ENCODE measurements at places on chromosomes 5 and 9.

- H3K27ac ChIP-seq = no peak overlapping the region
- no peak for DNase-seq
These were observed 107.8 kb upstream of the DHFR start for GRCh38 chr5:80762573-80762972.

GRCh38 chr5:39452846-39453245 is 28.1 kb upstream of the DAB2 start:
- no peak overlapping the region for H3K4me3 ChIP-seq
- H3K4me1 ChIP-seq = no peaks in the 10 kb centered on the region
- H3K27ac ChIP-seq = no peak overlapping the region
- DNase-seq = no peak
- H3K27me3 ChIP-seq = peaks cover 12% of the 10 kb centered on the region

GRCh38 chr9:123509646-123510045 is 153.6 kb downstream of the CRB2 start:
- no peaks in the 10 kb centered on the region for H3K4me1 ChIP-seq
- no peak overlapping the region for H3K27ac ChIP-seq
- DNase-seq = no peak
- H3K4me3 ChIP-seq = no peak overlapping the region

DNA sequence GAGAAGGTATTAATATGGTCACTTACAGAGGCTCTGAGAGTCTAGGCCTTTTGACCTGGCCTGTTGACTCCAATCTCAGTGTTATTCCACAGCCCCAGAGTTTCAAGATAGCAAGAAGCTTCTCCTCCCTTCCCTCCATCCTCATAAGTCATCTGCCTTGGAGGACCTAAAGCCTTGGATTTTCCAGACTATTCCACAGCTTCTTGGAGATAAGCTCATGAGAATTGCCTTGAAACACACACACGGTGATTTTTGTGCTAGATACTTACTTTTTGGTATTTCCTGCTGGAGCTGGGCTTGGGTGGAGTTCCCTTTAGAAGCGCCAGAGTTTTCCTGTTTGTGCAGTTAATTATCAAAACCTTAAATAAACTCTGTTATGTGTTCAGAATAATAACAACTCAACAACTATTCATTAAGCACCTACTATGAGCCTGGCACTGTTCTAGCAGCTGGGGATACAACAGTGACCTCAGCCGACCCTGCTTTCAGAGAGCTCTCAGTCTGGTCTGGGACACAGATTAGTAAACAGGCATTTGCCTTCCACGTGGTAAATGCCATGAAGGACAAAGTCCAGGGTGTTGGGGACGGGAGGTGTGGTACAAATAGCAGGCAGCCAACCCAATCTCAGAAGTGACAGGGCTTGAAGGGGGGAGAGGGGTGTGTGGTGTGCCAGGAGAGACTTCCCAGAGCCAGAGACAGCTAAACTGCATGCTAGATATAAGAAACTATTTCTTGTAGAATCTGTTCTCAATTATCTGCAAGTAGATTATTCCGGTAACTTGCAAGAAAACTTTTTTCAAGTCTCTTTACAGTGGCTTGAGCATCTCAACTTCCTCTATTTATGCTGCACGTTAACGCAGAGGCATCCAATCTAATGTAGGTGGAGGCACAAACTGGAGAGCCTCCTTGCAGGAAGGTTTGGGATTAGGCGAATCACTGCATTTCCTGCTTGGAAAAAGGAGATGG is 55.9 kb upstream of the KLF9 start:
- no peaks in the 10 kb centered on the region for H3K27me3 ChIP-seq
- H3K27ac ChIP-seq = no peak overlapping the region
- peak overlapping the region; percentile 35 for H3K4me3 ChIP-seq
- H3K36me3 ChIP-seq = no peaks in the 10 kb centered on the region
- H3K4me1 ChIP-seq = peaks cover 11% of the 10 kb centered on the region
- DNase-seq = no peak

DNA sequence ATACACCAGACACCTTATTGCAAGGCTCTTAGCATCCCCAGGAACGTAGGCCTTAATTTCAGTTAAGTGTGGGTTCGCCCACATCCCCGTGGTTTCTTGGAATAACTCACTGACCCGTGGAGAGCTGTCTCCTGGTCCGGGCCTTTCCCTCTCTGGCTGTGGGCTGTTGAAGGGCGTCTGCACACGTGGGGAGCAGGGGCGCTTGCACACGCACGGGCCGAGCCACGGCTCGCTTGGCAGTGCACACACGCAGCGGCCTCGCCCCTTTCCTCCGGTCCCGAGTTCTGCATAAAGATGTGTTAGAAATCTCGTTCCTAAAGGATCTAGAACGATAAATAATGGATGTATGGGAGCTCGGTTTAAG is 141.9 kb downstream of the PBX3 start:
- no peak overlapping the region for H3K27ac ChIP-seq
- H3K4me3 ChIP-seq = peak overlapping the region; percentile 73
- peaks cover 12% of the 10 kb centered on the region for H3K4me1 ChIP-seq
- no peak for DNase-seq
- H3K27me3 ChIP-seq = peaks cover 15% of the 10 kb centered on the region
- H3K36me3 ChIP-seq = no peaks in the 10 kb centered on the region

GRCh38 chr9:8872802-8873201 is 1073.2 kb upstream of the DMAC1 start:
- no peaks in the 10 kb centered on the region for H3K36me3 ChIP-seq
- H3K27me3 ChIP-seq = no peaks in the 10 kb centered on the region
- no peak for DNase-seq
- no peaks in the 10 kb centered on the region for H3K4me1 ChIP-seq

DNA sequence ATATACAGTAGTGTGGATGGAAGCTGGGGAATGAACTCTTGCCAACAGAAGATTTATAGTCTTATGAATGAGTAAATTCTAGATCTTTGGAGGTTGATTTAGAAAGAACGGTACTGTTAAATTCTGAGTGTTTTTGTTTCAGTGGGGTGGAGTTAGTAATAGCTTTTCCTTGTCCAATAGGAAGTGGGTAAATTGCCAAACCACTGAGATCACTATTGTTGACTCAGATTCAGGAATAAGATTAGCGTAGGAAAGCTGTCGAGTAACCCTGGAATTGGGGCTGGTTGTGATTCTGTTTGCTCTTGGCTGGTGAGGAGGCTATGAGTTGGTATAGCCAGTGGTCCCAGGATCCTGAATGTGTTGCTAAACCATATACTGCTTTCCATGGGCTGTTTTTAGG is 155.6 kb downstream of the ARHGAP26 start:
- no peak overlapping the region for H3K27ac ChIP-seq
- no peak overlapping the region for H3K4me3 ChIP-seq

- no peak overlapping the region for H3K27ac ChIP-seq
- no peaks in the 10 kb centered on the region for H3K36me3 ChIP-seq
- H3K4me1 ChIP-seq = no peaks in the 10 kb centered on the region
- no peaks in the 10 kb centered on the region for H3K27me3 ChIP-seq
These were observed 6.2 kb downstream of the KCNT1 start for GRCh38 chr9:135708164-135708563.

DNA sequence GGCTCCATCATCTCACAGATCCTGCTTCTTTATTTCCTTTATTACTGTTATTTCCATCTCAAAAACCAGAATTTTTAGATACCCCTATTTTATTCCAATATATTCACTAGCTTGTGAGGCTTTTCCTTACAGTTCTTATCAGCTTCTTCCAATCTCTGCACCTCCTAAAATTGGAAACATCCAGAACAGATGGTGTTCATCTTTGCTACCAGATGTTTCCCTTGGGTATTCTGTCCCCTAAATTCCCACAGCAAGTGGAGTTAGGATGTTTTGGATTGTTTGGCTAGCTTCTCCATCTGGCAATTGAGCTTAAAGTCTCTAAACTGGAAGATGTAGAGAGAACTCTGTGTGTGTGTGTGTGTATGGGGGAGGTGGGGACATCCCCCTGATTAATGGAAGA is 580.4 kb downstream of the DTWD2 start:
- no peaks in the 10 kb centered on the region for H3K4me1 ChIP-seq
- no peak overlapping the region for H3K4me3 ChIP-seq
- no peak overlapping the region for H3K27ac ChIP-seq
- no peak for DNase-seq
- no peaks in the 10 kb centered on the region for H3K36me3 ChIP-seq
- no peaks in the 10 kb centered on the region for H3K27me3 ChIP-seq

- no peak overlapping the region for H3K4me3 ChIP-seq
- H3K27ac ChIP-seq = no peak overlapping the region
- no peak for DNase-seq
- peaks cover 12% of the 10 kb centered on the region for H3K4me1 ChIP-seq
These were observed 4.5 kb downstream of the FANCC start for GRCh38 chr9:95313010-95313498.
